ENCODE measurements at places on chromosomes 16 and 17. TPM values are rescaled to one million over a fixed set of nuclear protein-coding genes. Genes with fewer than 3 reads are reported as not detected.

The HSPB9 gene
- total RNA-seq, result not detected

The NXPH3 gene
- total RNA-seq, result 0.49 TPM

The NPW gene
- not detected for total RNA-seq

The NPTX1 gene
- 3.4 TPM for total RNA-seq

The RFNG gene
- 56.5 TPM for total RNA-seq

The PITPNM3 gene
- total RNA-seq, result 0.61 TPM

The LPCAT2 gene
- 29.1 TPM for total RNA-seq

The CEP112 gene
- total RNA-seq, result 10.3 TPM

The COASY gene
- 19.1 TPM for total RNA-seq

The KRT37 gene
- total RNA-seq, result not detected

The EPX gene
- not detected for total RNA-seq

The CRYM gene
- total RNA-seq, result 0.24 TPM

The KRT39 gene
- not detected for total RNA-seq

The LITAFD gene
- not detected for total RNA-seq

The TBC1D26 gene
- total RNA-seq, result not detected

The FOXF1 gene
- 0.81 TPM for total RNA-seq
